ENCODE measurements at places on chromosomes 1 and 21.

- no peak for DNase-seq
These were observed 104.7 kb downstream of the JAK1 start for GRCh38 chr1:64861611-64862010.

DNA sequence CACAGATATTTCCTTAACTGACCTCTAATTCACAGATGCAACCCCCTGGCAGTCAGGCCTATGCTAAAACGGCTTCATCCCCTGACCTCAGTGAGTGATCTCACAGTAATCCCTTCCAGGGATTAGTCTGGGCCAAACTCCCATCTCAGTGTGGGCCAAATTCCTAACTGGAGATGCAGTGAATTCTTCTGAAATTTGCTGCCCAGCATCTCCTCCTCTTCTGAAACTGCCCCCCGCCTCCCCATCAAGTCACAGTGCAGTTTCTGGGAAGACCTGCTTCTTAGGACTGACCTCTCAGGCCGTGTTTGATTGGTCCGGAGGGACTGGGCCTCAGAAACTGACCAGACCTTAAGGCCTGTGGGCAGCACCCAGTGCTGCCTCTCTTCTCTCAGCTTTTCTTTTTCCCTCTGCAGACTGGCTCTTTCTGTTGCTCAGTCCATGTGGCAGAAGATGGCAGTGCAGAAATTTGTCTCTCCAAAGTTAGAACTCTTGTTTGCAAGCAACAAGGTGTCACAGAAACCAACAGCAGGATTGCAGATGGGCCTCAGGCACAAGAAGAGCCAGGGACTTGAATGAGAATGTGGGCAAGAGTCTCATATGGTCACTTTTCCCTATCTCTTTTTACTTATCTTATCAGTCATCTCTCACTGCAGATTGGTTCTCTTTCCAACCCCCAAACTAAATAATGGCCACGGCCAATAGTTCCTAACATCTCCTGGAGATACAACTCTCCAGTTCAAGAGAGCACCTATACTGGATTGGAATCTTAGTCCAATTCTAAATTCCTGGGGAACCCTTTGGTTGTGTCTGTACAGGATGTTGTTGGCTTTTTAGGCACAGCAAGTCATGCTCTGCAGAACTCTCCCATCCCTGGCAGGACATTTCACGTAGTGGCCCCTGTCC, 95.5 kb upstream of the RALGPS2 start:
- no peak for DNase-seq

DNA sequence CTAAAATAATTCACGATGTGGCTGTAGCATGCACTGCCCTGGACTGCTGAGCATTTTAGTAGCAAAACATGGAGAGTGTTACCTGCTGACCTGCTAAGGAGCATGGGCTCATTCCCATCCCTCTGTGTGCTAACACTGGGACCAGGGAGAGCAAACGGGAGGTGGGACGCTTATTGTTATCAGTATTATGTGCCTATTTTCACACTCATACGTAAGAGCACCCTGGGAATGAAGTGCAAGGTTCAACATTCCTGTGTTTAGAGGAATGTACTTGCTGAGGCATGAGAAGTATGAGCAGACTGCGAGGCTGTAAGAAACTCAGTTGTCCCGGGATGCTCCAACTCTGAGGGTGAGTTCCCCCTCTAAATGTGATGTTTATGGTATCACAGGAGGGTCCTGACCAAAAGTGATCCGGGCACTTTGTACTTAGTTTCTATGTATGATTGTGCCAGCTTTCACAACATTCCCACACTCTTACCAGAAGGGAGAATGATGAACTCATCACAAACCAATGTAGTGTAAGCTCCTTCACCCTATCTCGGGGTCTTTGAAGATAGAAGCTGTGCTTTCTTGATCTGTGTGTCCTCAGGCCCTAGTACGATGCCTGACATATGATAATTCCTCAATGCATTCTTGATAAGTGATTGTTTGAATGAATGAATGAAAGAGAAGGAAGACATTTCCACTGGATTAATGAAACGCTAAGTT, 164.8 kb downstream of the KCNJ6 start:
- no peak for DNase-seq

DNA sequence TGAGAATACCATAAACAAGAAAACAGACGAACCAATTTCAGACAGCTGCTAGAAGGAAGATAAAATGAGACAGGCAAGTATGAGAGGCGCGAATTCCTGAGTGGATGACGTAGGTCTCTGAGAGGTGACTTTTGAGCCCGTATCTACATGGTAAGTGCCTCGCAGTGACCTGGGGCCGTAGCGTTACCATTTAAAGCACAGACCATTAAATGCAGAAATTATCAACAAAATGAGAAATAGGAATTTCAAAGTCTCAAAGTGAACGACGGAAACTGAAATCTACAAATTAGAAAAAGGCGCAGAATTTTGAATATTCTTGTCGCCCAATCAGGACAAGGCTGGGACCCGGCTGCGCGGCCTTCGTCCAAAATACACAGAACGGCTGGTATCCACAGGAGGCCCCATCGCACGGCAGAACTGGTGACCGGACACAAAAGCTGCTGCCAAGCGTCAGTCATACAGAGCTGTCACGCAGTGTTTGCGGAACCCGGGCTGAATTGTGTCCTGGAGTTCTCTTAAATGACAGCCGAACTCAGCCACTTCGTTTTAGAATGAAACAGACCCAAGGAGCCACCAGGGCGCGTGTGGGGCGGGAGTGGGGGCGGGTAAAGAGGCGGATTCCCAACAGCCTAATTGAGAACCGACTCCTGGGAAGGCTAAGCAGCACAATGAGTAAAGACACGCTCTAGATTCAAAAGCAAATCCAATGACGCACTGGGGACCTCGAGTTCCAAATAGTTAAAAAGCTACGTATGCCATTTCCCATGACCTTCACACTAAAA, 13.8 kb upstream of the BOLA1 start:
- DNase-seq = peak; percentile 51

GRCh38 chr1:26597629-26598039, 68.1 kb downstream of the RPS6KA1 start:
- no peak for DNase-seq

DNA sequence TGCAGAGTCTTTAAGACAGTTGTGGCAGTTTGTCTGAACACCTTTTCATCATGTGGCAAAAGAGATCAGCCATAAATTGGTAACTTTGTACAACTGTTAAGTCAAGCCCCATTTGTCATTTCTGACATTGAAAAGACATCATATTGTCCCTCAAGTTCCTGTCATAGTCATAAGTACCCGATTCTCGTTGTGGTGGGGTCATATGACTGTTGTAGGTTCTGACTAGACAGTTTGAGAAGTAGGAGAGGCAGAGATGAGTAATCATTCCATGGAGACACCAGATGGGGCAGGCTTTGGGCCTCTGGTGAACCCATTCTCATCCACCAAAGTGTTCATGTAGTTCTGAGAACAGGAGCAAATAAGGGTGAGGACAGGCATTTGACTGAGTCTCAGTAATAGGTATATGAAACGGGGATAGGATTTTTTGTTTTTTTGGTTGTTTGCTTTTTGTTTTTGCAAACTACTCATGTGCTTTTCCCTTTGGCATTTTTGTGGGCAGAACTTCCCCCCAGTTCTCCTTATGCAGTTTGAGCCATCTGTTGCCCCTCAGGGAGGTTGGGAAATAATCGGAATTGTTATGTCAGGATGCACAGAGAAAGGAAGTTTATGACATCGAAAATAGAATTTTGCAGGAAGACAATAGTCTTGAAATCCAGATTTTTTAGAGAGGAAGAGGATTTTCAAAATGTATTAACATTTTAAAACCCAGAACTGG, 86.9 kb upstream of the KCNE2 start:
- no peak for DNase-seq
